ENCODE measurements at places on chromosomes 11 and 22.

DNA sequence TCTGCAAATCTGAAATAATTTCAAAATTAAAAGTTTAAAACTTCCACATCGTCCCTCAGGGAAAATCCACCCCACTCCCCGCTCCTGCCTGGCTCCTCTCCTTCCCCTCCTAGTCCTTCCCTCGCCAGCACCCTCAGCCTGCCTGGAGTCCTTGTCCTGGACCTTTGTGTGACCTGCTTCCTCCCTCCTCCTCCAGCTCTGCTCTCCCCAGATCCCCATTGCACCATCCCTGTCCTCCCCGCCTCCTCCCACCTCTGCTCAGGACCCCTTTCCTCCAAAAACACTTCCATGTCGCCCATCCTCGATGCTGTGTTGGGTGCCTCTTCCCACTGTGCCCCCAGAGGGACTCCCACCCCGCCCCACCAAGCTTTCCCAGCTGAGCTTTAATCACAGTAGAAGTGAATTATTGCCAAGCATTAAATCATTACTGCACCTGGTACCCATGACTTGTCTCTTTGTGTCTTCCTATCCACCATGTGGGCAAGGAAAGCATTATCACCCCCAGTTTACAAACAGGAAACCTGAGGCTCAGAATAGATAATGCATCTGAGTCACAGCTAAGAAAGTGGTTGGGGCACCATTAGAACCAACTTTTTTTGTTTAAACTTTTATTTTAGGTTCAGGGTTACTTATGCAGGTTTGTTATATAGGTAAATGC, 2.4 kb upstream of the ZP1 start:
- no peak for DNase-seq

DNA sequence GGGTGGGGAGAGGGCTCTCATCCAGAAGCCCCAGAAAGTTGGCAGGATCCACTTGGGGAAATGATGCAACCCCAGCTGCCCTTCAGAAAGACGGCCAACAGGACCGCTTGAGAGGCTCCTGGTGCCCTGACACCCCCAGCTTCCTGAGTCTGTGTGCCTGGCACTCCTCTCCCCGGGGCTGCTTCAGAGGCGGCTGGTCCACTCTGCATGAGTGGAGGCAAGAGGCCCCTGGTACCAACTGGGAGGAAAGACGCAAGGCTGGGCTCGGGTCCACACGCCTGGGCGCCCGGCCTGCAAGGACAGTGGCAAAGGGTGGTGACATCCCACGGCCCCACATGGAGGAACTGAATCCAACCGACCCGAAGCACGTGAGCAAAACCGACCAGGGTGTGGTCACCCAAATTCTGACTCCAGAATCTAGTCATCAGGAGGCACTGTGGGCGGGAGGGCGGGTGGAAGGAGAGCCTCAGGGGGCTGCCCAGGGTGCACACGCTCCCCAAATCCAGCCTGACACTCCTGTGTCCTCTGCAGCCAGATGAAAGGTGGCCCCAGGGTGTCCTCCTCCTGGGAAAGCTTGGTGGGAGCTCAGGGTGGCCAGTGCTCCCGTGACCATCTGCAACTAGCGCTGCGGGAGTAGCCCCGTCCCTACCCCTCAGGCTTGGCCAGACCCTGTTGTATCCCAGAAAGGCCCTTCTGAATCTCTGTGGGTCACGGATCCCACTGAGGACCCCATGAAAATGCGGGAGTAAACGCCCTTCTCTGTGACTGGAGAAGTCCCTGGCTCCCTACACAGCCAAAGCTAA, 3.7 kb downstream of the RNH1 start:
- DNase-seq, result no peak

- peak; percentile 1 for DNase-seq
Observed at GRCh38 chr11:116217006-116217405, 555.8 kb downstream of the BUD13 start.

DNA sequence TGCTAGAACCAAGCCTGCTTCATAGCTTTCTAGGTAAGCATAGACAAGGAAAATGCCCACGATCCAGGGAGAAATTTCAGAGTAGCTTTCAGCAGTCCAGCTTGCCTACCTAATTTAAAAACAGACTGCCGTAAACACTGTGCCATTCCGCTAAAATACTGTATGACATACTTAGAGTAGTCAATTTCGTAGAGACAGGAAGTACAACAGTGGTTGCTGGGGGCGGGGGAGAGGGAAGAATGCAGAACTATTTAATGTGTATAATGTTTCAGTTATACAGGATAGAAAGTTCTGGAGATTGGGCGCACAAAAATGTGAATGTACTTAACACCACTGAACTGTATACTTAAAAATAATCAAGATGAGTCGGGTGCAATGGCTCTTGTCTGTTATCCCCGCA, 56.7 kb downstream of the C11orf58 start:
- no peak for DNase-seq

GRCh38 chr22:35950262-35950661, 78.4 kb downstream of the RBFOX2 start:
- no peak for DNase-seq

- DNase-seq, result no peak
Observed at GRCh38 chr22:46576556-46577367, 39.3 kb upstream of the CELSR1 start.

DNA sequence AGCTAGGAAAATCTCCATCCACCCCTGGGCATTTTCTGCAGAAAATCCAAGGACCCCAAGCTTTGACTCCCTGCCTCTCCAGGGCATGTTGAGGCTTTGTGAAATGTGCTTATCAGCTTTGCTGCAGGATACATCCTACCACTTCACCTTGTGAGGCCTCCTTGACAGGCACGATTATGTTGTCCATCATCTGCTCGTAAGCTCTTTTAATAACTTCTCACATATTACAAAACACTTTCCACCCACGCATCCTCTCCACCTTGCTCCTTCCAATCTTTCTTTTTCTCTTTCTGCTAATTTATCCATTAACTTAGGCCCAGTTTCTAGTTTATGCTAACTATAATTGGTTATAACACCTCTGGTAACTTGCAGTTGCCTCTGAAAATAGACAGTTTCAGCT, 147.0 kb upstream of the MTNR1B start:
- DNase-seq, result no peak

DNA sequence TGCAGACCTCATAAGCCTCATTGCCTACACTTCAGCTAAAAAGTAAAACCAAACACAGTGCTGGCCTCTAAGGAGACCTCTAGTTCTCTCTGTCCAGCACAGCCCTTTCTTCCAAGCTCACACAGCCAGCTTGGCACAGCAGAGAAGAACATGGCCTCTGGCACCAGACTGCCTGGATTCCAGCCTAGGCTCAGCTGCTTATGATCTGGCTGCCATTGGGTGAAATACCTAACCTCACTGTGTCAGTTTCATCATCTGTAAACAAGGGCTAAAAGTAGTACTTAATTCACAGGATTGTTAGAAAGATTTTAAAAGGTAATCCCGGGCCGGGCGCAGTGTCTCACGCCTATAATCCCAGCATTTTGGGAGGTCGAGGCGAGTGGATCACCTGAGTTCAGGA, 9.9 kb upstream of the ACER3 start:
- DNase-seq, result no peak

DNA sequence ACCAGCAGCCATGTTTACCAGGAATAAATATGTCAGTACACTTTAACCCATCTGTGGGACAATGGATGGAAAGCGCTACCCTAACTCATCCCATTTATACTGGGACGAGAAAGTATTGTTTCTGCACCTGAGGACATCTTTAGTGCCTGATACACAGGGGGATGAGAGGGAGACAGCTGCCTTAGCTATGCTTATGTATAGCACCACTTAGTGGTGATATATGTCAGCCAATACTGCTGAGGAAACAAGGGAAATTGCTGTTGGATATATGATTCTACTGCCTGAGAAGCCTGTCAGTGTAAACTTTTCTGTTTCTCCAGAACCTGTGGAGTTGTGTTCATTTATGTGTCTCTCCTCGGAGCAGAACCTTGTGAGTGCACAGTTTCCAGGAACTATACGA, 13.3 kb upstream of the CEP295 start:
- DNase-seq, result no peak

DNA sequence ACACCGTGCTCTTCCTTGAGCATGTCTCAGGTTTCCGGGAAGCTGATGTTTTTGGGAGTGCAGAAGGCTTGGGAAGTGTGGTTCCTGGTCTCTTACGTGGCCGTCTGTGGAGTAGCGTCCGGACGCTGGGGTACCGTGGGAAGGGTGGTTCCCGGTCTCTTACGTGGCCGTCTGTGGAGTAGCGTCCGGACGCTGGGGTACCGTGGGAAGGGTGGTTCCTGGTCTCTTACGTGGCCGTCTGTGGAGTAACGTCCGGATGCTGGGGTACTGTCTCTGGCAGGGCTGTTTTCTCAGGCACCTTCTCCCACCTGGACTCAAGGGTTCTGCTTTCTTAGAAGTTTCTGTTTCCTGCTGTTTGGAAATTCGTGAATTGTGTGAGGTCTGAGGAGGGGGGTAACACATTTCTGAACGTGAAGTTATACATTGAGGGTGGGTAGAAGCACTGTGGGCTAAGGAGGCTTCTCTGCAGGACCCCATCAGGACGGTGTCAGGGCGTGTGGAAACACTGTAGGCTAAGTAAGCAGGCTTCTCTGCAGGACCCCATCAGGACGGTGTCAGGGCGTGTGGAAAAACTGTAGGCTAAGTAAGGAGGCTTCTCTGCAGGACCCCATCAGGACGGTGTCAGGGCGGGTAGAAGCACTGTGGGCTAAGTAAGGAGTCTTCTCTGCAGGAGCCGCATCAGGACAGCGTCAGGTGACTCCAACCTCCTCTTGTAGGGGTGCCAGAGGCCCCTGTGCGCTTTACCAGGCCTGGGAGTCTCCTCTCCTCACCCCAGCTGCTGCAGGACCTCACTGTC, 5.3 kb upstream of the IFITM3 start:
- no peak for DNase-seq

All from HFF-Myc (cell line).